ENCODE measurements at places on chromosomes 4 and X. TPM values are rescaled to one million over a fixed set of nuclear protein-coding genes. Genes with fewer than 3 reads are reported as not detected.

CLGN gene
- total RNA-seq = 1.2 TPM

REELD1 gene
- not detected for total RNA-seq

NIPAL1 gene
- 44.2 TPM for total RNA-seq

FBXW7 gene
- total RNA-seq = 29.5 TPM

ITIH6 gene
- total RNA-seq = not detected

AVPR2 gene
- 0.20 TPM for total RNA-seq

RNF175 gene
- not detected for total RNA-seq

SHROOM2 gene
- 7.7 TPM for total RNA-seq

TFDP3 gene
- total RNA-seq = not detected

HPGDS gene
- total RNA-seq = not detected

ATG4A gene
- total RNA-seq = 7.8 TPM

PDGFC gene
- total RNA-seq = 4.4 TPM

GYPB gene
- not detected for total RNA-seq

PAGE2 gene
- not detected for total RNA-seq

MAB21L2 gene
- not detected for total RNA-seq

EDA gene
- total RNA-seq = 1.5 TPM

AMTN gene
- not detected for total RNA-seq

MRPS18C gene
- 51.4 TPM for total RNA-seq

F8A2 gene
- not detected for total RNA-seq

VGLL1 gene
- 0.36 TPM for total RNA-seq

SLC6A14 gene
- total RNA-seq = 10.7 TPM

CXCL5 gene
- total RNA-seq = 0.12 TPM

ZCCHC4 gene
- total RNA-seq = 4.6 TPM

MAGEA8 gene
- total RNA-seq = not detected
